A375 (cell line): ENCODE measurements at places on chromosomes 7 and 10. TPM values are rescaled to one million over a fixed set of nuclear protein-coding genes. Genes with fewer than 3 reads are reported as not detected.

Gene CALY
- total RNA-seq: 0.41 TPM in 1 of 2 replicates, not detected in the other

Gene CCSER2
- total RNA-seq: 12.1 and 23.1 TPM in 2 replicates

Gene PPIA
- 3,364 and 3,839 TPM in 2 replicates for total RNA-seq

Gene FXYD4
- total RNA-seq: not detected in 2 replicates

Gene TBXAS1
- 11.9 and 24.0 TPM in 2 replicates for total RNA-seq

Gene MYH16
- 0.87 and 1.7 TPM in 2 replicates for total RNA-seq

Gene OR2A12
- total RNA-seq: not detected in 2 replicates
